ENCODE measurements at places on chromosomes 13 and 19. TPM values are rescaled to one million over a fixed set of nuclear protein-coding genes. Genes with fewer than 3 reads are reported as not detected.

PROZ gene
- polyA plus RNA-seq: not detected

DNA sequence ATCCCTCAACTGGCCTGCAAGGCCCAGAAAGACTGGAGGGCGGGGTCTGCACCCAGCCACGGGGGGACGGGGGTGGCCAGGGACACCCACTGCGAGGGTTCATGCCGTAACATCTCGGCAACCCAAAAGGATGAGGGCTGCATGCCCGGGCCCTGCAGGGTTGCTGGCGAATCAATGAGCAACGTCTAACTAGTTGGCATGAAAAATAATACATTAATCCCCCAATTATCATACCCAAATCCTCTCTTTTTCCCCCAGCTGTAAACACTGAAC lies 232.2 kb downstream of the TUBA3C start:
- no peak for DNase-seq

GRCh38 chr13:23561261-23561660 lies 9.0 kb upstream of the TNFRSF19 start:
- no peak for DNase-seq

ZNF790 gene
- polyA plus RNA-seq: 2.3 TPM

NR2C2AP gene
- 18.2 TPM for polyA plus RNA-seq

DNA sequence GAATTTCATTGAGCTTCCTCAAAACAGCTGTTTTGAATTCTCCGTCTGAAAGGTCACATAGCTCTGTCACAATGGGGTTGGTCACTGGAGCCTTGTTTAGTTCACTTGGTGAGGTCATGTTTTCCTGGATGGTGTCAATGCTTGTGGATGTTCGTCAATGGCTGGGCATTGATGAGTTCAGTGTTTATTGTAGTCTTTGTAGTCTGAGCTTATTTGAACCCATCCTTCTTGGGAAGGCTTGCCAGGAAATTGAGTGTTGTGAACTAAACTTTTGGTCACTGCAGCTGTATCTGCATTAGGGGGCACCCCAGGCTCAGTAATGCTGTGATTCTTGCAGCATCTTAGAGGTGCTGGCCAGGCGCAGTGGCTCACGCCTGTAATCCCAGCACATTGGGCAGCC lies 22.0 kb downstream of the BLOC1S3 start:
- peak; percentile 33 for DNase-seq

GRCh38 chr13:98488736-98489135 lies 88.2 kb downstream of the STK24 start:
- DNase-seq: no peak

DNA sequence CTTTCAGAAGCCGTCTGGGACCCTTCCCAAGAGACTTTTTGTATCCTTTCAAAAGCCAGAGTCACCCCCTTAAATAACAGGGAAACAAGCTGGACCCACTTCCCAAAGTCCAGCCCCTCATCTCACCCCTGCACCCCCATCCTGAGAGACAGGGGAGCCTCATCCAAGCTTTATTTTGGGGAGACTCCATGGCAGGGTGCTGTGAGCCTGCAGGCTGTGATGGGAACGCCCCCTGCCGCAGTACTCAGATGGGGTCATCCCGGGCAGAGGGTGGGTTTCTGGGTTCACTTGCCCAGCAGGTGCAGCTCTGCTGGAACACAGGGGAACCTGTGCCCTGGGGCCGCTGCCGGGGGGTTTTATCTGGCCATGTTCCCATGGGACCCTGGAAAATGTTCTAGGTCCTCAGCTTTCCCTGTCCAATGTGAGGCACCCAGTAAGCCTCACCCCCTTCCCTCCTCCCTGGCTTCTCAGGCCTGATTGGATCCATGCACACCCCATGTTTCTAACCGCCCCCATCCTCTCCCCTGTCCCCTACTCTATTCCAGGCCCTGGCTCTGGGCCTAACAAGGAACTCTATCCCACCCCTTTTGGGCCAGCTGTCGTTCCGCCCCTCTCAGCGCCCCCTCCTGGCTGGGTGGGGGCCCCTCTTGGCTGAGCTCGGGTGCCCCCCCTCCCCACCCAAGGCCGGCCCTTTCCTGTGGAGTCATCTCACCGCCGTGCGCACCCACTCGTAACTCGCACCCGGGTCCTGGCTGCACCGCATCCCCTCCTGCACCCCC lies 1.0 kb downstream of the HIF3A start:
- peak; percentile 50 for DNase-seq

DNA sequence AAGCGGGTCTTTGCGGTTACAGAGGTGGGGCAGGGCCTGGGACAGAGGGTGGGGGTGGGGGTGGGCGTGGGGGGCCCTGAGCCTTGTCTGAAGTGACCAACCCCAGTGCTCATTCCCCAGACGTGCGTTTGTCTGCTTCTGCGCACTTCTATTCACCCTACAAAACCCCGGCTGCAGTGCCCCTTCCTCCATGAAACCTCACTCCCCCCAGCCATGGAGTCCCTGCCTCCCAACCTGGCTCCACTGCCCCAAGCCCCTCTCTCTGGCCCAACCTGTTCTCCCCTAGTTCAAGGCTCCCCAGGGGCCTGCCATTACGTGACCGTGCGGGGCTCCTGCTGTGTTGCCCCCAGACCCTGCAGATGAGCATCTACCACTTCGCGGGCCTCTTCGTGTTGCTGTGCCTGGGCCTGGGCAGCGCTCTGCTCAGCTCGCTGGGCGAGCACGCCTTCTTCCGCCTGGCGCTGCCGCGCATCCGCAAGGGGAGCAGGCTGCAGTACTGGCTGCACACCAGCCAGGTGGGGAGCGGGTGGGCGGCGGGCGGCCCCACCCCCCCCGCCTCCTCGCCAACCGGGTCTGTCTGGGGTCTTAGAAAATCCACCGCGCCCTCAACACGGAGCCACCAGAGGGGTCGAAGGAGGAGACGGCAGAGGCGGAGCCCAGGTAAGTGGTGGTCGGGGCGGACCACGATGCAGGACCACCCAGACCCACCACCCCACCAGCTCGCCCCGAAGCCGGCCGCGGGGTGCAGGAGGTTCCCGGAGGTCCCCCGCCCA lies 8.2 kb downstream of the GRIN3B start:
- DNase-seq: no peak

- DNase-seq: no peak
These were observed 11.5 kb downstream of the PAK4 start for GRCh38 chr19:39137131-39137530.

DNA sequence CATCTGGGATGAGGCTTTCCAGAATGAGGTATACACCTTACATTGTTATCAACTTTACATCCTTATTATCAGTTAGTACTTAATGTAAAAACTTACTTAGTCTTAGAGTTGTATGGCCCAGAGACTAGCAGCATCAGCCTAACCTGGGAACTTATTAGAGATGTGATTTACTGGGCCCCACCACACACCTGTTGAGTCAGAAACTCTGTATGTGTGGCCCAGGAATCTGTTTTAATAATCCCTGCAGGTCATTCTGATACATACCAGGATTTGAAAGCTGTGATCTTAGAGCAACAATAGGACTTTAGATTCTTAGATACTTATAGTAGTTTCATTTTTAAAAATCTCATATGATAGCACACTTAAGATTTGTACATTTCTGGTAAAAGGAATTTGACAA lies 17.4 kb downstream of the FNDC3A start:
- no peak for DNase-seq

DNA sequence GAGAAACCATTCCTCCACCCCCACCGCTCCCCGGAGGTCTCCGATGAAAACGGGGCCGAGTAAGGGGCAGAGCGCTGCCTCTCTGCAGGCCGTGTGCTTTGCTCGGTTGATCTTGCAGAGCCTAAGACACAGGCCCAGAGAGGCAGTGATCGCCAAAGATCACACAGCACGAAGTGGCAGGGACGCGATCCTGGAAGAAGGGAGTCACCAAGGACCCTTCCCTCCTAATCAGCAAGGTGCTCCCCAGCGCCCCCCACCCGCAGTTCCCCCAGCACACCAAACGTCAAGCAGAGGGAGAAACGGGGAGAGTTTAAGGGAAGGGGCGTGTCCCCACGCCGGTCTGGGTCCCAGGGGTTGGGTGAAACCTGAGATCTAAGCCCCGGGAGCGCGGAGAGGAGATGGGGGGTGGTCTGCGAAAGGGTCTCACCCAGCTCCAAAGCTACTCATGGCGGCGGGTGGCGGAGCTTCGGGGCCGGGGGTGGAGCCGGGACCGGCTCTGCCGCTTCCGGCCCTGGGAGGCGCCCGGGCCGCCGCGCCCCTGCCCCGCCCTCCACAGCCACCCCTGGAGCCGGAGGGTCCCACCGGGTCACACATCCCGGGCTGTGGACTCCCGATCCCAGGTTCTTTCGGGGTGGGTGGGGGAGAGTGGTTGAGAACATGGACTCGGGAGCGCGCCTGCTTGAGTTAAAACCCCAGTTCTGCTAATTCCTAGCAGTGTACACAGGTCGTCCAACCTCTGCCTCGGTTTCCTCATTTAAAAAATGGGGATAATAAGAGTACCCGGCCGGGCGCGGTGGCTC lies at the start of gene EML2:
EML2 (minus strand) TSS at position 468 of the 800 bp plus-strand sequence; CDS start at position 447, 21 bp downstream.
- DNase-seq: peak; percentile 89

DNA sequence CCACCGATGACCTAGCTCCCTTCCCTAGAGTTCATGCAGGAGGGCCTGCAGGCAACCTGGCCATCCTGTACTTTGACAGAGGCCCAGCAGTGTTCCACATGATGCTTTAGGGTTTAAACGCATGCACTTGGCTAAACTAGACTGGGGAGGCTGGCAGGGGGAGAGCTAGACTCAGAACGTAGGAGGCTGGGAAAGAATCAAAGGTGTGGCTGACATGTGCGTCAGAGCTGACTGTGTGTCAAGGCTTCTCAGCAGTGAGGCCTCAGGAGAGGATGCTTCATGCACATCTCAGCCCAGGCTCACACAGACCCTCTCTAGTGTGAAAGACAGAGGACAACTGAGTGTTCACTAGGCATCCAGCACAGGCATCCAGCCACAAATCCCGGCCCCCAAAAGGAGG lies 28.7 kb downstream of the DNMT1 start:
- DNase-seq: no peak

DNA sequence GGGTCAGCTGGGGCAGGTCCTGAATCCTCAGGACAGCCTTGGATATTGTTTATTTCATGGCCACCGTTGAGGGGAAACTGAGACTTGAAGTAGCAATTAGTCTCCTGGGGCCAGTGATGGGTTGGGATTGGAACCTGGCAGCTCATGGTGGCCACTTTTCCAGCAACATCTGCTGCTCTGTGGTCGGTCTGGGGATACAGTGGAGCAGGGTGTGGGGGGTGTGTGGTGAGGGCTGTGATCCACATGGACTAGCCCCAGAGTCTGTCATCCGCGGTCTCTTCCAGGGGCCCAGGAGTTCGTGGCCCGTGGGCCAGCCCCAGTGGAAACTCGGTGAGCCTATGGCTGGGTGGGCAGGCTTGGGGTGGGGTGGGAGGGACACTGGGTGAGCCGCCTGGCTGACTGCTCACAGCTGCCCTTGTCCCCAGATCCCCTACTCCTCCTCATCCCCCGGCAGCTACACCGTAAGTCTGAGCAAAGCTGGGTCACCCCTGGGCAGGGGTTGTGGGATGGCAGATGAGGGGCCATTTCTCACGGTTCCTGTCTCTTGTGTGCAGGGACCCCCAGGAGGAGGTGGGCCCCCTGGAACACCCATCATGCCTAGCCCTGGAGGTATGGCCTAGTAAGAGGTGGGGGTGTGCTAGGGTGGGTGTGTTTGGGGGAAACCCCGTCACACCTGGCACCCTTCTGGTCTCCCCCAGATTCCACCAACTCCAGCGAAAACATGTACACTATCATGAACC lies 5.5 kb downstream of the ISYNA1 start:
- no peak for DNase-seq

- DNase-seq: no peak
These were observed 26.9 kb downstream of the GGACT start for GRCh38 chr13:100561599-100562204.

DPP9 gene
- polyA plus RNA-seq: 30.2 TPM

- DNase-seq: no peak
These were observed 95.1 kb downstream of the ATP11A start for GRCh38 chr13:112784811-112785482.

BCAM gene
- 20.5 TPM for polyA plus RNA-seq

DNA sequence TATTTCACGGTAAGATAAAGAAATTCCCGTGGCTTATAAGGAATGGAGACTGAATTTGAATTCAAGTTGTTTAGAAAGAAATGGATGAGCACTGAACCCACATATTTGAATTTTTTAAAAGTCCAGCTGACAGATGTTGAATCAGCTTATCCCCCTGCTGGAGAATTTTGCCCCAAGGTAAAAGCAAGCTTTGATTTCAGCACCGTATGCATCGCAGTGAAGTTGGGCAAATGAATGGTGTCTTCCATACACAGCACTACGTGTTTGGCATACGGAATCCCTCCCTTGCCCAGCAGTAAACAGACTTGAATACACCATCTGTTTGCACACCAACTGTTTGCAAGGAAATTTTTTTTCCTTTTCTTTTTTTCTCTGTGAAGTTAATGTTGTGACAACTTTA lies 77.5 kb upstream of the PEG3 start:
- DNase-seq: no peak

DNA sequence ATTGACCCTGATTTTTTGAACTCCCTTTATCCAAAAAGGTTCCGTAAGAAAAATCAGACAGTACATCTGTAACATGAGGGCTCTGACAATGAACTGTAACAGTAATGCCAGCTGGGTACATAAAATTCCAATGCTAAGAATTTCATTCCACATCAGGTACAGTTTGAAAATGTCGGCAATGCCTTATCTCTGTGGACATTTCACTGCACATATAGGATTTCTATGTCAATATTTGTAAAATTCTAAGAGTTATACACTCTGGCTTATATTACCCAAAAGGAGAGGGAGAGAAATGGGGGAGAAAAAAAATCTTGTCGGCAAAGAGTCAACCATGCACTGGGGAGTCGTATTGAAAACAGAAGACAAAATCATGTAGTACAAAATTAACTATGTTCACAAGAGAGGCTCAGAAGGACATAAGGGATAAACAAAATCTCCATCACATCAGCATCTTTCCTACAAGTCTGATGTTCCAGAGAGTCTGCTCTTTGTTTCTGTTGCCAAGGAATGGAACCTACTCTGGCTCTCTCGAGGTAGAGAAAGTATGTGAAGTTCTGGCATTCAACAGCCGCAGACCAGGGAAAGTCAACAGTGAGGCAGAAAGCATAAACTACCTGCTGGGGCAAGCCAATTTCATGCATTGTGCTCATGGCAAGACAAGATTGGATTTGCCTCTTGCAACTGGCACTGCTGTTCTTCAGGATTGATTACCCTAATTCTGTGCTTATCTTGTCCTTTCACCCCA lies 72.4 kb downstream of the STARD13 start:
- DNase-seq: peak; percentile 49

- no peak for DNase-seq
These were observed 270.6 kb downstream of the GPC5 start for GRCh38 chr13:91668866-91669495.

GRCh38 chr13:93066187-93066586 lies 160.4 kb upstream of the GPC6 start:
- no peak for DNase-seq

NDFIP2 gene
- polyA plus RNA-seq: 11.7 TPM

EFNA2 gene
- not detected for polyA plus RNA-seq

Data from stomach (tissue), 19 donors.